ENCODE measurements at places on chromosomes 1 and 21. TPM values are rescaled to one million over a fixed set of nuclear protein-coding genes. Genes with fewer than 3 reads are reported as not detected.

DNA sequence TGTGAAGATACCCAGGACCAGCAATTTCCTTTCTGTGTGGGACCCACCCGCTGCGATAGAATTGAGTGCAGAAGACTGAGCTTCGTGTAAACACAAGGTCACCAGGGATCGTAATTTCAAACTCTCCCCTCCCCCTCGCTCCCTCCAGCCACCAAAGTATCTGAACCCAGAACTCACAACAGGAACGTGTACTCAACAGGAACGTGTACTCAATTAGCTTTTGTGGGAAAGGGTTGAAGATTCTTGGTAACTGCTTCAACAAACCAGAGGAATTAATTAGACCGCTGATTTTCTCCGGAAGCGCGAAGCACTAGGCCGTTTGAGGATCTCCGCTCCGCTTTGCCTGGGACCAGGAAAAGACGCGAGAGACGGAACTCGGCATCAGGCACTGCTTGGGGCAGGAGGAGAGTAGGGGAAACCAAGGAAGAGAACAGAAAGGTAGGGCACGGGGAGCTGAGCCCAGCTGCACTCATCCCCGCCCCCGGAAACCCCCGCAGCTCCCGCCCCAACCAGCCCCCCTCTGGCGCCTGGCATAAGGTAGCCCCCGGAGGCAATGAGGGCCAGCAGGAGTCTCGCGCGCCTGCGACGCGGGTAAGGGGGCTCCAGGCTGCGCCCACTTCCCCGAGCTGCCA is 453 bp downstream of the DRAM2 start:
- DNase-seq, result peak; percentile 58

- DNase-seq, result no peak
These were observed 72.4 kb upstream of the KCND3 start for GRCh38 chr1:112061901-112062320.

DNA sequence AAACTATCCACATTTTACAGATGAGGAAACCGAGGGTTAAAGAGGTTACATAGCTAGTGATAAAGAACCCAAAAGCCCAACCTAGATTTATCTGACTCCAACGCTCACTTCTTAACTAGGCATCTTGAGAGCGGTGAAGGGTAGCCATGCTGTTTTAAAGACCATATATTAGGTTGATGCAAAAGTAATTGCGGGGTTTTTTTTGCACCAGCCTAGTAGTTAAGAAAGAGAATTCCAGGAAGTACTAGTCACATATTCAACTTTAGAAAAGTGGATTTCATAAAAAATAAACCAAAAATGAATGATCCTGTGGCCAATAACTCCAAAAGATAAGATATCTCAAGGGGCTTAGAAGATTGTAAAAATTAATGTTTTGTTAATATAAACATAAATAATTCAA is 162.1 kb downstream of the GLUL start:
- DNase-seq, result no peak

DNA sequence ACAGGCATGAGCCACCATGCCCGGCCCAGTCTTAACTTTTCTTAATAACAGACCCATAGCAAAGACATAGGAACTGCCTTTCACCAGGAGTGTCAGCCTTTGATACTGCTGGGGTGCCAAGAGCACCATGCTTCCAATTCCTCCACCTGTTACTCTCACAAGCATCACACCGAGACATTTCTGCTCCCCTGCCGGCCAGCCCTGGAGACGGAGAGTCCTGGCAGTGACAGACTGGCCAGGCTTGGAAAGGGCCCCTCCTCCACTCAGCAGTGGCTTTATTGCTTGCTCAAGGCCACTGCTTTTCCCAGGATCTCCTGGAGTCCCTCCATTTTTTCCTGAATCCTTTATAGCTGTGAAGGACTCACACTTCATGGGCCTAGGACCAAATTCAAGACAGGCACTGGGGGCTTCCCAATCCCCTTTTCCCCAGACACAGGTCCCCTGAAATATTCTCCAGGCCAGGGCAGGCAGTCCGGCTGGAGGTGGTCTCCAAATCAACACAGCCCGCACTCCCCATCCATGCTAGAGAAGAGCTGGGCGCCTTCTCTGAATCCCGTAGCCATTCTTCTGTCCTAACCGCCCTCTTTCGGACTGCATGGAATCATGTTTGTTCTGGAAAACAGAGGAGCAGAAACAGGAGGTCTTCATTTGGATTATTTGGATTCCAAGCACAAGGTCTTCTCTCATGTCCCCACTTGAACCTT is 25.5 kb upstream of the PTPRF start:
- DNase-seq, result no peak

Gene SPOCD1
- 132 TPM for polyA plus RNA-seq

Gene FAM177B
- not detected for polyA plus RNA-seq

Gene POU3F1
- polyA plus RNA-seq, result not detected

Gene RGS8
- polyA plus RNA-seq, result not detected

Gene OR2T2
- not detected for polyA plus RNA-seq

Gene GOLT1A
- polyA plus RNA-seq, result not detected

Data from IMR-90 (cell line).